Activated CD8-positive, alpha-beta T cell treated with anti-CD3 and anti-CD28 coated beads for 36 hours (primary cell): ENCODE measurements at places on chromosomes 1 and 21. TPM values are rescaled to one million over a fixed set of nuclear protein-coding genes. Genes with fewer than 3 reads are reported as not detected.

MSH4 gene
- total RNA-seq: 0.32 TPM

ADAMTS4 gene
- 1.8 TPM for total RNA-seq

PTGFR gene
- total RNA-seq: not detected

FAM89A gene
- total RNA-seq: 14.2 TPM

CCDC190 gene
- total RNA-seq: not detected

SMCP gene
- not detected for total RNA-seq

PLA2G5 gene
- total RNA-seq: not detected

DNA sequence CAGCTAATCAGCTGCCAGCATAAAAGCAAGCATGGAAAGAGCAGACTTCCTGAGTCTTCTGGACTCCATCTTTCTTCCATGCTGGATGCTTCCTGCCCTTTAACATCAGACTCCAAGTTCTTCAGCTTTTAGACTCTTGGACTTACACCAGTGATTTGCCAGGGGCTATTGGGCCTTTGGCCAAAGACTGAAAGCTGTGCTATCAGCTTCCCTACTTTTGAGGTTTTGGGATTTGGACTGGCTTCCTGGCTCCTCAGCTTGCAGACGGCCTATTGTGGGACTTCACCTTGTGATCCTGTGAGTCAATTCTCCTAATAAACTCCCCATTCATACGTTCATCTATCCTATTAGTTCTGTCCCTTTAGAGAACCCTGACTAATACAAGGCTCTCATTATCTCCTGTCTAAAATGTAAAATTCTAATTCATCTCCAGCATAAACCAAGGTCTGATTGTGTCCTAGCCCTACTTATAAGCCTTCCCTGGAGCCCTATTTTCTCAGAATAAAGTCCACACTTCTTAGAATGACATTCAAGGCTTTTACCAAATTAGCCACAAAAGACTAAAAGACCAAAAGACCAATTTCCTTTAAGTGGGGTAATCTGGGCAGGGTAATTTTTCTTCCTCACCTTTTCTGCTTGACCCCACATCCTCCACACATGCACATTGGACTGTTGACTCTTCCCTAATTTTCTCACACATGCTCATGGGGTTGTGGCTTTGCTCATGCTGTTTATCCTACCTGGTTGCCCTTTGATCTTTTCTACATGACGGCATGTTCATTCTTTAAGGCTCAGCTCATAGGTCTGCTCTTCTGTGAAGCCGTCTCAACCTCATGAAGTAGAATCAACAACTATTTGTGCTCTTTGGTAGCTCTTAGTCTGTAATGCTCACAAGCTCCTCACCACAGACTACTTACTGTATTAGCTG is 18.1 kb upstream of the ENAH start:
- H3K36me3 ChIP-seq: no peaks in the 10 kb centered on the region
- no peak overlapping the region for H3K27ac ChIP-seq
- H3K27me3 ChIP-seq: peaks cover 10% of the 10 kb centered on the region
- no peak for DNase-seq
- no peak overlapping the region for H3K4me3 ChIP-seq

- H3K4me3 ChIP-seq: no peak overlapping the region
- H3K27ac ChIP-seq: no peak overlapping the region
- H3K36me3 ChIP-seq: no peaks in the 10 kb centered on the region
Measured at GRCh38 chr1:85360730-85361493, 84.5 kb upstream of the BCL10 start.

- peaks cover 45% of the 10 kb centered on the region for H3K4me1 ChIP-seq
- peak; percentile 96 for DNase-seq
- no peaks in the 10 kb centered on the region for H3K27me3 ChIP-seq
- peak within 1 kb of the TSS; percentile 85 for H3K4me3 ChIP-seq
Measured at GRCh38 chr1:179877586-179878265, at the start of gene TOR1AIP2. TSS of gene TOR1AIP2 (minus strand) at chr1:179877803. CDS start at chr1:179852665, 25,138 bp downstream.

GRCh38 chr1:55044617-55045397 is 5.5 kb downstream of the PCSK9 start:
- no peaks in the 10 kb centered on the region for H3K36me3 ChIP-seq
- no peak overlapping the region for H3K27ac ChIP-seq
- peaks cover 3% of the 10 kb centered on the region for H3K4me1 ChIP-seq

GRCh38 chr1:172185996-172186395 is 234.5 kb upstream of the C1orf105 start:
- DNase-seq: no peak
- no peaks in the 10 kb centered on the region for H3K36me3 ChIP-seq
- H3K4me1 ChIP-seq: peaks cover 24% of the 10 kb centered on the region
- no peak overlapping the region for H3K27ac ChIP-seq
- no peaks in the 10 kb centered on the region for H3K27me3 ChIP-seq
- no peak overlapping the region for H3K4me3 ChIP-seq

DNA sequence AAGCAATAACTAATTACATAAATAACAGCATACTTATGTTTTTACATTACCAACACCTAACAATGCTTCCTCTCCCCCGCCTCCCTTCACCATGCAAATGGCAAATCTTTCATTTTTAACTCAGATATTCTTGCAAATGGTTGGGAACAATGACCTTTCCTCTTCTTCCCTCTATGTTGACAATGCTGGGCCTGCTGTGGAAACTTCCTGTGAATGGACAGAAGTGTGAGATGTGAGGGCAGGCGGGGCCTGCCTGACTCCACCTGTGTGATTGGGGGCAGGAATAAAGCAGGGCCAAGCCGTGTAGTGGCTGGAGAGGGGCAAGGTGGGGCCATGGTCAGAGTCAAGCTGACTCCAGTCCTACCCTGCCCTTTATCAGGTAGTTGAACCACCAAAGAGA is 289.6 kb downstream of the RPS6KC1 start:
- no peaks in the 10 kb centered on the region for H3K36me3 ChIP-seq
- H3K27ac ChIP-seq: no peak overlapping the region
- no peaks in the 10 kb centered on the region for H3K4me1 ChIP-seq
- H3K4me3 ChIP-seq: no peak overlapping the region
- peaks cover 12% of the 10 kb centered on the region for H3K27me3 ChIP-seq
- DNase-seq: no peak

DNA sequence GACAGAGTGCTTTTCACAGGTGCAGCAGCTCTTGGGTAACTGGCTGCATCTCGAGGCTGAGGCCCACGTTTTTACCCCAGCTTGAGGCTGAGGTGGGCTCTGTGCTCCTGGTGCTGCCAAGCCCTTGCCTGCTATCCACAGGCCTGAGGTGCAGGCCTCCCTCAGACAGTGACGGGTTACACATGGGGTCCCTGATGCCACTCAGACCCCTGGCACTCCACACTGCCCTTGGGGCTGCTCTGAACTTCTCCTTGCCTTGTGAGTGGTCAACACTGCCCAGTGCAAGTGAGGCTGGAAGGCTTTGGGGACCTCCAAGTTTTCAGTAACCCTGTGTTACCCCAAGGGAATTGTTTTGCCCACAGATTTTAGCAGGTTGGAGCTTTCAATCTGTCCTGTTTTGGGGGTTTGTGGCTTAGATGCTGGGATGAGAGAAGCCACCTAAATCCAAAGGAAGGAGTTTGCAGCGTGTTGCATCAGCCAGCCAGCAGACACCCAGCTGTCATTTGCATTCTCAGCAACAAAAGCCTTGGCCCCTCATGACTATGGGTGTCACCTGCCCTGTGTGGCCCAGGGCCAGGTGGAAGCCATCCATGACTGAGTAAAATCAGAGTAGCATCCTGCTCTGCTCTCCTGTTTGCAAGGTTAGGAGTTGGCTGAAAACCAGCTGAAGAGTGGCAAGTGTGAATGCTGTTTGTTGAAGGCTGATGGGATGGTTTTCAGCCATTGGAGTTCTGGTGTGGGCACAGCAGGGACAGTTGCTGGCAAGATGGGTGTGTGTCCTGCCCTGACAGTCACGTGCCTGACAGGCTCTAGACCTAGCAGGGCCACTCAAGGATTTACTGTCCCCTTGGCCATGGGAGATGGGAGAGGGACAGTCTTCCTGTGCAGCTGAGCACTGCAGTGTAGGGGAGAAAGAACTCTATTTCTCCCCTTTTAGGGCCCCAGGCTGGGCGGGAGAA is 3.2 kb downstream of the RNF187 start:
- peaks cover 31% of the 10 kb centered on the region for H3K4me1 ChIP-seq
- H3K4me3 ChIP-seq: peak overlapping the region; percentile 92
- peak overlapping the region; percentile 83 for H3K27ac ChIP-seq
- peaks cover 50% of the 10 kb centered on the region for H3K36me3 ChIP-seq
